Neural progenitor cell (in vitro differentiated cells): ENCODE measurements at places on chromosomes 7 and 10. TPM values are rescaled to one million over a fixed set of nuclear protein-coding genes. Genes with fewer than 3 reads are reported as not detected.

- DNase-seq = no peak
Observed at GRCh38 chr7:102424129-102424551, 9.2 kb upstream of the ORAI2 start.

DNA sequence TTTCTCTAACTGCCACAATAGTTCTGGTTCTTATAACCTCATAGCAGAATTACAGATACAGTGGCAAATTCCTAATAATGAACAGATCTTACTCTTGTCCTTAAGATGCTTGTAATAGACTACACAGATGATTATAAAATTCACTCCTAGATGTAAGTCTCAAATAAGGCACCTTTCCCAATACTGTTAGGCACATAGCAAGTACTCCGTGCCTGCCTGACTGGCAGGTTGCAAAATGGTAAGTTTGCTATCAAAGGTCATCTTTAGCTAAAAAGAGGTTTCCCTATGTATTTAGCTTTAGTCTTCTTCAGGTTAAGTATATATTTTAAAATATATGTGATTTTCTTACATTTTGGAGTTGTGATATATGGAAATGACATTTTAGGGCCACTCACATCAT is 50.4 kb upstream of the FHIP2A start:
- no peak for DNase-seq

GRCh38 chr10:95208702-95209391 is 14.8 kb downstream of the ACSM6 start:
- no peak for DNase-seq

- DNase-seq = no peak
Observed at GRCh38 chr7:148398844-148399365, 191.7 kb upstream of the C7orf33 start.

DNA sequence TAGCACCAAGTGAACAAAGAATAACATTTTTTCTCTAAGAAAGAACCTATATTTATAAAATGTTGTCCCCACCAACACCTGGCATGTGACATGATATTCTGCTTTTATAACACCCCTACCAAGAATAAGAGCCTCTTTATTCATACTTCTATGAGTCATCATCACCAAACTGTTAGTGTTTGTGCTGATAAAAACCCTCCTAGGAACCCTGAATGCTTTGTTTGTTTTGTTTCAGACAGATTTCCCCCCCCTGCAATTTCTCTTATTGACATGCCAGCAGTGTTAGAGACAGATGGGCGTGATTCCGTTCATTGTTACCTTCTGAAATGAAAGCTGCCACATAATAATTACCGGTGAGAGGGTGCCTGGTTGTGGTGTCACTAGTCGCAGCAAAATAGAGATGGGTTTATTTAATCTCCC is 651.1 kb downstream of the SORCS1 start:
- DNase-seq = no peak

DNA sequence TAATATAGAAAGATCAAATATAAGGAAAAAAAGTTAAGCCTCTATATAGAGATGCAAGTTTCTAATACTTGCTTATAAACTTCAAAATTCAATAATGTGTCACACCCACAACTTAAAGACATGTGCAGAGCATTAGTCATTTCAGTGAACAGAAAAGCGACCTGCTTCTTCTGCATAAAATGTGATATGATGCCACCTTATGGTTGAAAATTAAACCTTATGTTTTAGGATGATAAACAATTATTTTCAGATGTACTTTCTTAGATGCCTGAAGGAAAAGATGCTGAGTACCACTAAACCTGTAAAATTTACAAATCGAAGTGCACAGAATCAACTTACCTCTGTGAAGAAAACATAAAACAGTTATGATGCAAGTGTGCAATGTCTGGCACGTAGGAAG is 96.0 kb downstream of the MTERF1 start:
- DNase-seq = no peak

GRCh38 chr10:32959006-32959920 is 1.2 kb upstream of the ITGB1 start:
- no peak for DNase-seq

- DNase-seq = no peak
Observed at GRCh38 chr10:59627366-59628018, 82.2 kb downstream of the SLC16A9 start.

GRCh38 chr10:99870123-99870730 is 87.8 kb downstream of the ABCC2 start:
- no peak for DNase-seq

DNA sequence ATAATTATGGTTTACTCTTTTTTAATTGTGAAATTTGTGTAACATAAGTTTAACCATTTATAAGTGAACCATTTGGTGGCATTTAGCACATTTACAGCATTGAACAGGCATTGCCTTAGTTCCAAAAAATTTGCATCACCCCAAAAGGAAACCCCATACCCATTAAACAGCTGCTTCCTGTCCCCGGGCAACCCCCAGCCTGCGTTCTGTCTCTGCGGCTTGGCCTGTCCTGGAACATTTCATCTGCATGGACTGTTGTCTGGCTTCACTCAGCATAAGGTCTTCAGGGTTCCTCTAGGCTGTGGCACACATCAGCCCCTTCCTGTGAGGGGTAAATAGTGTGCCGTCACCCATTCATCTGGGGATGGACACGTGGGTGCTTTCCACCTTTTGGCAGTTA is 6.9 kb downstream of the RET start:
- no peak for DNase-seq

- no peak for DNase-seq
Observed at GRCh38 chr7:146002431-146003078, 114.0 kb upstream of the CNTNAP2 start.

DNA sequence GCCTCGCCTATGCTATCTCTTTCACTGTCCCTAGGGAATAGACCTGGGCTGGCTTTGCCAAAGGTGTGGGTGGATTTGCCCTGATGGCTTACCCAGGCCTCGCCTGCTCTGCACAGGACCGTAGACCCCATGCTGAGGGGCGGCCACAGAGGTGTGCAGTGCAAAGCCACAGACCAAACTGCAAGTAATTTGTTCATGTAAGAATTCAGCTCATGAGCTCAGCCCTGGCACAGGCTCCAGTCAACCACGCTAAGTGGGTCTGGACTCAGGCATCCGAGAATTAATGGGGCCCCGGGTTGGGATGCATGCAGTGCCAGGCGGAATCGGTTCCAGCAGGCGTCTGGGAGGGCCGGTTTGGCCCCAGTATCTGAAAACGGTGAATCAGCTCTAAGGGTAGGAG is 445.2 kb downstream of the DNAJB6 start:
- DNase-seq = no peak

- no peak for DNase-seq
Observed at GRCh38 chr7:140484479-140484878, 5.2 kb upstream of the MKRN1 start.

GRCh38 chr10:78777867-78778266 is 290.9 kb upstream of the ZMIZ1 start:
- no peak for DNase-seq

DNA sequence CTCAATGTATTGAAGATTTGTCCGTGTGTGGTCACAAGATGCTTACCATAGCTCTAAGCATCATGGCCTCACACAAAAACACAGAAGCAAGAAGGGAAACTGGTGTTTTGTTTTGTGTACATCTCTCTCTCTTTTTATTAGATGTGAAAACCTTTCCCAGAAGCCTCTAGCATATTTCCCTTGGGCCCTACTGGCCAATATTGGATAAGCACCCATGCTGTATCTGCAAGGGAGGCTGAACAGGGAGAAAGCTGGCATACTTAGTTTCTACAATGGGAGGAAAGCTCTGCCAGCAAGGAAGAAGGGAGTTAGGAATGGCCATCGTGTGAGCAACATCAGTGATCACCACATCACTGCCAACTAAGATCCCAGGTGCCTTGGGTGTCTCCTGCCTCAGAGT is 9.6 kb upstream of the NAMPT start:
- DNase-seq = no peak

DNA sequence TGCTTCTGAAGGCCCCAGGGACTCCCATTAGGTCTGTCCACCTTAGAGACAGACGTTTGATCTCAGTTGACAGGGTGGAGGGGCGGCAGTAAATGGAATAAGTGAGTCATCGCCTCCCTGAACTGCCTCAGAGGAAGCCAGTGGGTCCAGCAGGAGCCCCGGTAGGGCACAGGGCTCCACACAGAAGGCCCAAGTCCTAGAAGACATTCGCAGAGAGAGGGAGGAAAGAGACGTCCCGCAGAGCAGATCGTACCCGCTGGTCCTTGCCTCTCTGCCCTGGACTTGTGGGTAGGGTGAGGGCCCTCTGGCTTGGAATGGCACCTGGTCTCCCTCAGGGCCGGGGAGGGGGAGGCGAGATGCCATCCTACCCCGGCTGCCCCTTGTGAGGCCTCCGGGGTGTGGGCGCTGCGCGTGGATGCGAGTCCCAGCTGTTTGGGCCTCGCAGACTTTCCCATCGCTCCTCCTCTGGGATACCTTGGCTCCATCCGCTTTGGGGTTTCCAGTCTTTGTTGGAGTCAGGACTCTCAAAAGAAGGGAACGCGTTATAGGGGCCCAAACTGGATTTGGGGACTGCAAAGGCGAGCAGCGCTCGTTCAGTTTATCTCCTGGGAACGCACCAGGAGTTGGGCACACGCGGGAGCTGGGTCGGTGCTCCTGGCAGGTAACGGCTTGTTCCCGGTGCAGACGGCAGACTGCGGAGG is 5.1 kb downstream of the TLX1 start:
- no peak for DNase-seq

DNA sequence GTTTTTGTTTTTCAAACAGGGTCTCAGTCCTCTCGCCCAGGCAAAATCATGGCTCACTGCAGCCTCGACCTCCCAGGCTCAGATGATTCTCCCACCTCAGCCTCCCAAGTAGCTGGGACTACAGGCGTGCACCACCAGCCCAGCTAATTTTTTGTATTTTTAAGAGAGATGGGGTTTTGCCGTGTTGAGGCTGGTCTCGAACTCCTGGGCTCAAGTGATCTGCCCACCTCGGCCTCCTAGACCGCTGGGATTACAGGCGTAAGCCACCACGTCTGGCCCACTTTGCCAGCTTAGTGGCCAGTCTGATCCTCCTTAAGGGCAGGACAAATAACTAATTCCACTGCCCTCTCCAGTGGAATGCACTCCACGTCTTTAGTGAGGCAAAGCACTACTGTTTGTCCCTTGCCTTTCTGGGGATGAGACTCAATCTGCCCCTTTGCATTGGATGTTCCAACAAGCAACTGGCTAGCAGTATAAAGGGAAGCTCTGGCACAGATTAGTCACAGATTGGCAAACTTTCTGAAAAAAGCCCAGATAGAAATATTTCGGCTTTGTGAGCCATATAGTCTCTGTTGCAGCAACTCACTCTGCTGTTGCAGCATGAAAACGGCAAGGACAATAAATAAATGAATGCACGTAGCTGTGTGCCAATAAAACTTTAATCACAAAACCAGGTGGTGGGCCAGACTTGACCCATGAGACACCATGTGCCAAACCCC is 143.8 kb upstream of the RHEB start:
- no peak for DNase-seq

DNA sequence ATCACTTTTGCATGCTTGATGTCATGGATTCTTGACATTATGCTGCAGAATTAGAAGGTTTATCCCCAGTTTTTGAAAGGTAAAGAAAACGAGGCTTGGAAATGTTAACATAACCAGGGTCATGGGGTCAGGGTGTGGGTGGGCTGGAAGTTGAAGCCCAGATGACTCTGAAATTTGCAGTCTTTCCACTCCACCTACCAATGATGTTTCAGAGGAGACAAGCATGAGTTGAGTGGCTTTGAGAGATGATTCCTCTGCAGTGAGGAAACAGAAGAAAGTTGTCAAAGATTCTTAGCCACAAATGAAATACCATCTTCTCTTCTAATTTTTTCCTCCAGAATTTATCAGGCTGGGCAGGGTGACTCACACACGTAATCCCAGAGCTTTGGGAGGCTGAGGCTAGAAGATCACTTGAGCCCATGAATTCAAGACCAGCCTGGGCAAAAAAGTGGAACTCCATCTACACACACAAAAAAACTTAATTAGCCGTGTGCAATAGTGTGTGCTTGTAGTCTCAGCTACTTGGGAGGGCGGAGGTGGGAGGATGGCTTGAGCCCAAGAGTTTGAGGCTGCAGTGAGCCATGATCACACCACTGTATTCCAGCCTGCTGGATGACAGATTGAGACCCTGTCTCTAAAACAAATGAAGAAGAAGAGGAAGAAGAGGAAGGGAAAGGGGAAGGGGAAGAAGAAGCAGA is 239.1 kb upstream of the AUTS2 start:
- DNase-seq = no peak

GRCh38 chr10:75049316-75050148 is 61.9 kb upstream of the SAMD8 start:
- peak; percentile 7 for DNase-seq

GBX1 gene
- total RNA-seq = not detected in 2 replicates

EBLN1 gene
- total RNA-seq = not detected in 2 replicates

SPDYE6 gene
- total RNA-seq = not detected in 2 replicates

CDCA7L gene
- 39.9 and 49.2 TPM in 2 replicates for total RNA-seq

CNPY4 gene
- 25.8 and 26.7 TPM in 2 replicates for total RNA-seq

CALCR gene
- total RNA-seq = 0.22 TPM in 1 of 2 replicates, not detected in the other

CPVL gene
- total RNA-seq = 40.5 and 56.6 TPM in 2 replicates

ARMC3 gene
- total RNA-seq = 0.46 and 14.6 TPM in 2 replicates

PNLIPRP1 gene
- not detected in 2 replicates for total RNA-seq

SLC26A3 gene
- total RNA-seq = not detected in 2 replicates

SORBS1 gene
- 10.1 and 16.1 TPM in 2 replicates for total RNA-seq

BBIP1 gene
- 27.8 and 58.4 TPM in 2 replicates for total RNA-seq

NUTM2D gene
- total RNA-seq = 3.4 and 4.1 TPM in 2 replicates

ACSM6 gene
- total RNA-seq = not detected in 2 replicates
